Activated T-cell treated with anti-CD3 and anti-CD28 coated beads for 24 hours (primary cell): ENCODE measurements at places on chromosomes 2 and 18.

- no peak for DNase-seq
These were observed 152.9 kb upstream of the SESTD1 start for GRCh38 chr2:179417436-179417949.

- DNase-seq: no peak
These were observed 803.3 kb upstream of the CELF4 start for GRCh38 chr18:38368886-38369285.

DNA sequence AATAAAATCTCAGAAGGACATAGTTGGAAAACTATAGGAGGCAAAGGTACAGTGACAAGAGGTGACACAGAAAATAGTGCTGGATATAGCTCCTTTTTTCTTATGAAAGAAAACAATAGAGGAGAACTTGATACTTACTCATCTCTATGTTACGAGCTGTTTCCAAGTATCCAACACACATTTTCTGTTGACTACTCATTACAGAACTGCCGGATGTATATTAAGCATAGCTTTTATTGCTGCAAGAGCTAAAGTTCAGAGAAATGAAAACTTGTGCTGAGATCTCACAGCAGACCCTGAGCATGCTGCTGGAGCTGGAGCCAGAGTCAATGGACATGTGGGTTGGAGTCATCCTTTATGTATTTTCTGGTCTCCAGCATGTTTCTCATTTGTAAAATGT is 210.0 kb upstream of the NT5C1B start:
- no peak for DNase-seq

DNA sequence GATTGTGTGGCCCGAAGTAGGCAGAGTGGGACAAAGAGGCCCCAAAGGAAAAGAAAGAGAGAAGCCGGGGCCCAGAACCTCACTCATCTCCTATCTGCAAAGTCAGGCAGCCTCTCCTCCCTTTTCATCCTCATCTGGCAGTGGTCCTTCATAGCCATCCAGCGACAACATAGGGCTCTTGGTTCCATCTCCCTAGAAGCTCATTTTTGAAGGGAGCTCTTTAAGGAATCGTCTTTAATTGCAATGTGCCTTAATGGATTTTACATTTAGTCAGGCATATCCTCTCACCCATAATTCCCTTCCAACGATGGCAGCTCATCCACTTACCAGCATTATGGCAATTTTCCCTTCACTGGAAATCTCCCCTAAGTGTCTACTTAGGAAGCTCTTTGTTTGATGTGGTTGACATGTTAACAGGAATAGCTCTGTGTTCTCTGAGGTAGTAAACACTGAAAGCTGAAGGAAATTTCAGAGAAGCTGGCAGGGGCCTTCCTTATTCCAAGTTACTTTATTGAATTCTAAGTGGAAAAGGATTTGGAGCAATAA is 780.6 kb downstream of the TSN start:
- DNase-seq: no peak

- DNase-seq: no peak
These were observed 28.0 kb downstream of the KIF3C start for GRCh38 chr2:25954199-25954752.
